ENCODE measurements at places on chromosomes 4 and X.

GRCh38 chrX:150044556-150044955, 106.3 kb upstream of the EOLA2 start:
- no peak for DNase-seq

DNA sequence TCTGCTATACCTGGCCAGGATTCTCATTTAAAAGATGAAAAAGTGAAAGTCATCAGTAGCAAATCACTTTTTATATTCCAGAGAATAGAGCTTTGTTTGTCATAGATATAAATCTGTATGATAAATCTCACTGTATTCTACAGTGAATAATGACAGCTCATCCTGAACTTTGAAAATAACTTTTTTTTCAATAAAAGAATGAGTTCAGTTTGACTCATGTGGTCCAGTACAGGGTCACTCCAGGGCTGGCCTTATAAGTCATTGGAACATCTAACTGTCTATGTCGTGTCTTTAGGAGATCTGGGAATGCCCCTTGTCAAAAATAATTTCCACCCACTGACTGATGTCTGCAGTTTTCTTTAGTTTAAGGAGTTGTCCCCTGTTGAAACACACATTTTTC, 18.5 kb upstream of the CXCL8 start:
- DNase-seq, result no peak

DNA sequence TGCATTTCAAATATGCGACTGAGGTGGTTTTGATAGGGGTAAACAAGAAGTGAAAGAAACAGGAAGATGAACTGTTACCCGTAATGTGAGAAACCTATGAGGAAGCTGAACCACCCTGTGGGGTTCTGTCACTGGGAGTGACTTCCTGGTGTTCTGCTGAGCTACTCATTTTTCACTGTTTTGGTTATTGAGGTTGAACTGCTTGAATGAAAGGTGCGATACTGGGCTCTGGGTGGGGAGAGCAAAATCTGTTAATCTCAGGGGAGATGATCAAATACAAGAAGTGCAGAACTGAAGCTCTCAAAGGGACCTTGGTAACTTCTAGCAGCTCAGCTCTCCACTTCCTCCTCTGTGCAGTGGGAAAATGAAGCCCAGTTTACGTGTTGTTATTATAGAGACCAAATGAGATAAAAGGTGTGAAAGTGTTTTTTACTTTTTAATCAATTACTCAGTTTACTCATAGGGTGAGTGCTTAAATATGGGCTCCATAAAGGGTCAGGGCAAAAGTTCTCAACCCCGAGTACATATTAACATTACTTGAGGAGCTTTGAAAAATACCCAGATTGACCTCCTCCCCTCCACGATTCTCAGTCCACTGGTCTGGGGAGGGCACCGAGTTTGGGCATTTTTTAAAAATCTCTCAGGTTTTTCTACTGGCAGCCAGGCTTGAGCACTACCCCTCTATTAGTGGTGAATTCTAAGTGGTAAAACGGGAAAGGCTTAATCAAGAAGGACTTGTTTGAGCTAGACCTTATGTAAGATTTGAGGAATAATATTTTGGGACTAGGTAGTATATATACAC, 66.7 kb downstream of the COQ2 start:
- DNase-seq, result no peak

DNA sequence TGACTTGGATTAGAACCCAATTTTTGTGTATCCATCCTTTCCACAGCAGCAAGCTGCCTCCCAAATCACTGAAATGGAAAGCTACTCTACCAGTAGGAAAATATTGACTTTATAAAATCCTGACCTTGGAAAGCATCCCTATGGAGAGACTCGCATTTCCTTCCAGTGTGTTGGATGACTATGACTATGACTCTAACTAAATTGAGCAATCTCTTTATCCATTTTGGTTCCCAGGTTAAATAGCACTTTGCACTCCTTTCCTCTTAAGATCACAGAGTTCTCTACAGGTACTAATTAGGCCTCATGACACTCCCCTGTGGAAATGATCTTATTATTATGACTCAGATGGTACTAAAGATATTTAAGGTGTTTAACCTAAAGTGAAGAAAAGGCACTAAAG, 431.8 kb downstream of the PPARGC1A start:
- DNase-seq, result no peak

GRCh38 chr4:116427666-116428065, 657.7 kb downstream of the TRAM1L1 start:
- DNase-seq, result no peak

DNA sequence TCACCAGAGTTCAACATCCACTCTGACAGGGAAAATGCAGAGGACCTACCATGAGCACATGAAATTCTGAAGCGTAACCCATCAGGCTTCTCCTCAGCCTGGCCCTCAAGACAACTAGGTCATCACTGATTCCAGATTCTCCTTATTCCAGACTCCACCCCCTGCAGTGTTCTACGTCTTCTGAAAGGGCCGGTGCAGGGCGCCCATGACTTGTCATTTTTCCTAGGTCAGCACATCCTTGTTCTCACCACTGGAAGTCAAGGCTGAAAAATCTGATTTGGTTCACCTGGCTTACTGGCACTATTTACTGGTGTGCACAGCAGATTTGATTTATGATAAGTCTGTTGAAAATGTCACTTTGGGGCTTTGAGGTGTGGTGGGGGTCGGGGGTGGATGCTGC, 140.9 kb upstream of the KLF3 start:
- no peak for DNase-seq

DNA sequence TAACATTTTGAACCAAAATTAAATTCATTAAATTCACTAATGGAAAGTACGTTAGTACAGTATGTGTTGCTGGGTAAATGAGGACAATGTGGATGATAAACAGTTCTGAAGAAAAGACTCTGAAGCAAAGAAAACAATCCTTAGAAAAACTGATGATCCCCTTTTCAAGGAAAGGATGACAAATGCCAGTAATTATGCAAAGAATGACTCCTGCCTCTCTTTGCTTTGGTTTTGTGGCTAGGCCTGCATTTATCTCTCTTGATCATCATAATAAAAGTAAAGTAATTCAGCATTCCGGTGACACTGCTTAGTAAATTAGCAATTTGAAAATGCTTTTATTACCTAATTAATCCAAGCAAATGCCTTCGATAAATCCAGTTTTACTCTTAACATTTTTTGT, 652.2 kb upstream of the DIPK2B start:
- DNase-seq, result no peak

DNA sequence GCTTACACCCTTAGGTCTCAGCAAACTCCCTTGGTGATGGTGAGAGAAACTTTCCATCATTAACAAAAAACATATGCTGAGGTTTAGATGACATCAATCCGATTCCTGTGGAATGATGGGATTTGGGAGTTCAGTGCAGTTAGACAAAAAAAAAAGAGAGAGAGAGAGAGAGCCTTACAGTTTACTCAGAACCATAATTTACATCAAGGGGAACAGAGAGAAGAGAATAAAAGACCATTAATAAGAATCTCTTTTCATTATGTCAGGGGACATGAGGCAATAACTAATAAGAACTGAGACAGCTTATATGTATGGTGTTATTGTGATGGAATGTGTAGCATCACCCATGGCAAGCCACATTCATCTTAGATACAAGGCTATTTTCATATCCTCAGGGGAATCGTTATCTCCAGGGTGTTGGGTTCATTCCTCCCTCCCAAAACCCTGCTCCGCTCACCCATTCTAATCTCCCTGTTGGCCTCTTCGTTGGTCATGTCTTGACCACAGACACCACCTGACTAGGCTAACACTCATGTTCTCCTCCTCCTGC, 175.7 kb upstream of the MXRA5 start:
- no peak for DNase-seq
